ENCODE measurements at places on chromosomes 11 and 22. TPM values are rescaled to one million over a fixed set of nuclear protein-coding genes. Genes with fewer than 3 reads are reported as not detected.

GRCh38 chr11:16013242-16013641 lies 343.1 kb downstream of the SOX6 start:
- DNase-seq: no peak

DNA sequence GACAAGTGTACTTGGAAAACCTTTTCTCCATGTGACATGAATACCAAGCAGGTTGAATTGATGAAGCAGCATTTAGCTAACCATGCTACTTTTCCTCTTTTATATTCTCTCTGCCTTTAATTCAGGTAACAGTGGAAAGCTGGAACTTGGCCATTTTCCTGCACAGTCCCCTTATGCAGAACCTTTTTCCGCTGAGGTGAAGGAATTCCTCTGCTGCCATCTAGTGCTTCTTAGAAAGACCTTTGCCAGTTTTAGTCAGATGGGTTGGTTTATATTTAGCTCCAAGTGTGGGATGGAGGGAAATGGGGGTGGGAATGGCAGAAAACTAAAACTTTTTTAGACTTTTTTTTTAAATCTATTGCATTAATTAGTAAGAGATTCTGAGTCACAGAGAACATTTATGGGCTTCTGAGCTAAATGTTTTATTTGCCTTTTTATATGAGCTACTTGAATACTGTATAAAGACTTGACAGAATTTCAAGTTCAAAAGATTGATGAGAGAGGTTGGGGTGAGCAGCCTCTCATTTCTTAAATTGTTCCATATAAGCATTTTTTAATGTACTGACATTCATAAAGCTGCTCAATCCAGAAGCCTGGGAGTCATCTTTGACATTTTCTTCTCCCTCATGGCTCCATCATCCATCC lies 153.9 kb upstream of the ZC3H12C start:
- DNase-seq: peak; percentile 55

- DNase-seq: no peak
These were observed 5.3 kb downstream of the OSBP start for GRCh38 chr11:59610289-59610688.

DNA sequence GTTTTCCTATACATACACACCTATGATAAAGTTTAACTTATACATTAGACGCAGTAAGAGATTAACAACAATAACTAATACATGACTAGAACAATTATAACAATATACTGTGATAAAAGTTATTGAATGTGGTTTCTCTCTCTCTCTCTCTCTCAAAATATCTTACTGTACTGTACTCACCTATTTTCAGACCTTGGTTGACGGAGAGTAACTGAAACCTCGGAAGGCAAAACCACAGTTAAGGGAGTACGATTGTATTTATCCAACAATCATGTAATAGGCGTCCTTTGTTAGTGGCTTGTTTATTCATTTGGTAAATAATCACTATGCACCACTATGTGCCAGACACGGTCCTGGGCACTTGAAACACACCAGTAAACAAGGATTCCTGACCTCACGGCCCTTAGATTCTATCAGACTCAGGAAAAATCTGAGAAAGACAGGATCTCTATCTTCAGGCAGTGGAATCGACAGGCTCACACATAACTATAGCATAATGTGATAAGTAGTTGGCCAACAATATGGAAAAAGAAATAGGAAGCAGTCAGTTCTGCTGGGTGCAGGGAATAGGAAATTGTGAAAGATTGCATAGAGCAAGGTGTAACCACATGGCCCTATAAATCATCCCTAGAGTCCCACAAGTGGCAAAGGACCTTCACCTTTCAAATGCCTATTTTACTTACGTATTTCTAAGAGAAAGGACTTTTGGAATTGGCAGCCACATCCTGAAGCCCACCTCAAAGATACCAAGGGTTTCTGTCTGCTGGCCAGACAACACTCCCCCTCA lies 12.0 kb downstream of the ETS1 start:
- no peak for DNase-seq

DNA sequence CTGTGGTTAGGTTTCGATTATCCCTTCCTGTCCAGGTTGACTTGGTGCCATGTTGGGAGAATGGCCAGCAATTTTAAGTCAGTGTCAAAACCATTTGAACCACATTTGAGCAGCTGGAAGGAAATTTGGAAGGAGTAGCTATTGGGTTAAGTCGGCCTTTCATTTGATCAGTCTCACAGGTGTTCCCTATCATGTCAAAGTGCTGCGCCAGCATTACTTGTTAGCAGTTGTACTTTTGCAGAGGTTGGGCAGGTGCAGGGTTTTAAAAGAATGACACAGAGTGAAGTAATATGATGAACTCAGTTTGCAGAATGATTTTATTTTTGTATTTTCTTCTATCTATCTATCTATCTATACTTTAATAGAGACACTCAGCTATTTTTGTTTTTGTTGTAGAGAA lies 6.4 kb upstream of the TYMP start:
- DNase-seq: no peak

GRCh38 chr22:41780746-41781505 lies 19.6 kb upstream of the CCDC134 start:
- DNase-seq: peak; percentile 8

DNA sequence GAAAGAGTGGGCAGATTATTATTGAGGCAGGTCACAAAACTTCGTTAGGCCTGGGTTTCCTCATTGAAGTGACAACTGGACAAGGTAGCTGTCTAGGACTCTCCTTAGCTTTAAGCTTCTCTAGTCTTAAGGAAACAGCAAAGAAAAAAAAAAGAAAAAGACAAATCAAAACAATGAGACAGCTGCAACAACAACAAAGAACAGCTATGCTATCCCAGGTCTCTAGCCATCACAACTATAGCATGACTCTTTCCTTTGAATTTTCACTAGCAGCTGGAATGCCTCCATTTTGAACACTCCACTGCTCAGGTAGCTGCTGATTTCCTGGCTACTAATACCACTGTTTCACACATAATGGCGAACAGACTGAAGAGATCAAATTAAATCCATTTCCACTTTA lies 302.4 kb upstream of the SORL1-AS1 start:
- DNase-seq: no peak

DNA sequence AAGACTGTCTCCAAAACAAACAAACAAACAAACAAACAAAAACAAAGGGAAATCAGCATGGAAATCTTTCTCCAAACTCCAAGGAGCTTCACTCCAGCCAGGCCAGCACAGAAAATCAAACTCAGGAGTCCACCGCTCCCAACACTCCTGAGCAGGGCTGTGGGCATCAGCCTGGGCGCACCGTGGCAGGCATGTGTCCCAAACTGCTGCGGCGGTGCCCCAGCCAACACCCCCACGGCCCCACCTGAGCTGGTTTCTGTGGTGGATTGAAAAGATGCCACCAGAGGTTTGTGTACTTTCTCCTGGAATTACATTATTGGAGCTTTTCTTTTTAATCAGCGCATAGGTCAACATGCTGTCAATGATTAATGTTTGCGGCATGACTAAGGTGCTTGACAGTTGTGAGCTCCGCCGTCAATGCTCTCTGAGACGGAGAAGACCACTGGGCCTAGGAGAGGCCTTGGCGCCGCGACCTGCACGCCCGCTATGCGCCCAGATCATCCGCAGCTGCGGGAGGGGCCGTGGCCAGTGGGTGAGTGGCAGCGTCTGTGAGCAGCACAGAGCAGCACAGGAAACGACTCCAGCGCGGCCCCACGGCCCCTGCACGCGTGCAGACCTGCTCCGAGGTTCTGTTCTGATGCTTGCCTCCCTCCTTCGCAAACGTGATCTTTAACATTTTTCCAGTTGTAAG lies 18.1 kb downstream of the DRD4 start:
- DNase-seq: no peak

GRCh38 chr11:70397336-70397982 lies 870 bp upstream of the CTTN start:
- DNase-seq: peak; percentile 13

DNA sequence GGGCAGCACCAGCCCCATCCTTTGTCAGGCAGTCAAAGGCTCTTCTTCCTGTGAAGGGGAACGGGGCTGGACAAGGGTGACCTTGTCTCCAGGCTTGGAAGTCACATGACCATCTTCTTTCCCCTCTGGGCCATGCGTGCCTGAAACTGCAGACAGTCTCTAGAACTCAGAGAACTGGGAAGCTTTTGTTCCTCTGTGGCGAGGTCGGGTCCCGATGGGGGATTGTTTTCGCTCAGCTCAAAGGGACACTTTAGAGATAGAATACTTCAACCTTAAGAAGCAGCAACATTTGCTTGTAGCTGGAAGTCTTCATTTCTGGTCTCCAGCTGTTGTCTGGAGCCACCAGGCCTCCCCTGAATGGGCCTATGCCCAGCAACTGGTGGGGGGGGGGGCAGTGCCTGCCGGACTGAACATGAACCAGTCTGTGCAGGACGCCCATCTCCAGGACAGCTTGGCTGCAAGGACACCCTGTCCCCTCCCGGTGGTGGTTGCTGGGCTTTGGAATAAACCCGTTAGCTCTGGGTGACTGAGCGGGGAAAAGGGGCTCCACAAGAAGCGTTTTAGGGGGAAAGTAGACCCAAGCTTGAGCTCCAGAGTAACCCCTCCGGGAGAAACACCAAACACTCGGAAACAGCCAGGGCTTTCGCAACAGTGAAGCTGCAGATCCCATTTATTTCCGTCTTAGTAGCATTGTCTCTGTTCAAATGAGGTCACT lies 55.7 kb upstream of the EMID1 start:
- DNase-seq: peak; percentile 39

- no peak for DNase-seq
These were observed 24.1 kb downstream of the PTPRJ start for GRCh38 chr11:48004456-48004855.

DNA sequence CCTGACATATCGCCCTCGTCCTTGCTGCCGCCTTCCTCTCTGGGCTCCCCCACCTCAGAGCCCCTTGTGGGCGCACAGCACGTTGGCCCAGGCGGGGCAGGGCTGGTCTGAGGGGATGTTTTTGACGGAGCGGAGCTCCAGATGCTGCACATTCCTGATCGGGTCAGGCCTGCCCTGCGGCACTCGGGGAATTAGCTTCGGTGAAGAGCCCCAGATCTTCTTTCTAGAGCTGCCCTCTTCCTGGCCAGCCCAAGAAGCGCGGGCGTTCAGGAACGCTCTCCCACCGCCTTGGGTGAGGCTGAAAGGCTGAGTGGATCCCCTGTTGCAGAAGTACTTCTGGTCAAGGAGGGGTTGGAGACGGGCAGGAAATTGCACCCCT lies 12.1 kb downstream of the YPEL4 start:
- DNase-seq: no peak

- DNase-seq: no peak
These were observed 19.7 kb downstream of the P2RX3 start for GRCh38 chr11:57357856-57358255.

DNA sequence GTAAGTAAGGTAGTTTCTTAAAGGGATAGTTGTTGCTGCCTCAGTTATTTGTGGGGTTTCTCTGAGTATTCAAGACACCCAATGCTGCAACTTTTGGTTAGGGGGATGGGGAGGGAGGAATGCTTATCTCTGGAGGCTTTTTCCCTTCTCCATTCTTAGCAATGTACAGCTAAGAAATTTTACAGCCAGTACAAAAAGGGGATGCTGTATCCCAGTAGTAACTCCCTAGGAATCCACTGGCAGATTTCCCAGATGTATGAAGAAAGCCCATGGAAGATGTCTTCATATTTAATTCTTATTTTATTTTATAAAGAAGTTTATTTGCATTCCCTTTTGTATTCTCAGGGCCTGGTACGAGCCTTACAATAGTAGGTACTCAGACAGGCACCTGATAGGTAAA lies 154.8 kb downstream of the ENTHD1 start:
- DNase-seq: no peak

DNA sequence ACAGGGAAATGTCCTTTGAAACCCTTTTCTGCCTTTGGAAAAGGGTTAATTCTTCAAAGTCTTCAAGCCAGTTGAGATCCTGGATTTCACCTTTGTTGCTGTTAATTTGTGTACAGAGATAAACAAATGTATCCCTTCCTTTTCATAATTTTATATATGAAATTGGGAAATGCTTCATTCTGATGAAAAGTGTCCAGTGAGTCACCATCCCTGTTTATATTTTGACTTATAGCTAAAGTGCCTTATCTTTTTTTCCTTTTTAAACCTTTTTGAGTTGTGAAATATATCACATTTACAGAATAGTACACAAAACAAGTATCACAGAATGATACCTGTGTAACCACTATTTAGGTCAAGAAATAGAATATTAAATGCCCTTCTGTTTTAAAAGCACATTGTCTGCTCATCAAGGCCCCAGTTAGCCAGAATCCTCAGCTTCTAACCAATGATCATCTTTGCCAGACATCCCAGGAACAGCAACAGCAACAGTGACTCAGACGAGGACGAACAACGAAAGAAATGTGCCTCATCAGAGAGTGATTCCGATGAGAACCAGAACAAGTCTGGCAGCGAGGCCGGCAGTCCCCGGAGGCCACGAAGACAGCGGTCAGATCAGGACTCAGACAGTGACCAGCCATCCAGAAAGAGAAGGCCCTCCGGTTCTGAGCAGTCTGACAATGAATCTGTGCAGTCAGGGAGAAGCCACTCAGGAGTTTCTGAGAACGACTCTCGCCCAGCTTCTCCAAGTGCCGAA lies 27.3 kb downstream of the CTR9 start:
- DNase-seq: no peak

- DNase-seq: no peak
These were observed 6.7 kb downstream of the CENPM start for GRCh38 chr22:41939981-41940831.

DNA sequence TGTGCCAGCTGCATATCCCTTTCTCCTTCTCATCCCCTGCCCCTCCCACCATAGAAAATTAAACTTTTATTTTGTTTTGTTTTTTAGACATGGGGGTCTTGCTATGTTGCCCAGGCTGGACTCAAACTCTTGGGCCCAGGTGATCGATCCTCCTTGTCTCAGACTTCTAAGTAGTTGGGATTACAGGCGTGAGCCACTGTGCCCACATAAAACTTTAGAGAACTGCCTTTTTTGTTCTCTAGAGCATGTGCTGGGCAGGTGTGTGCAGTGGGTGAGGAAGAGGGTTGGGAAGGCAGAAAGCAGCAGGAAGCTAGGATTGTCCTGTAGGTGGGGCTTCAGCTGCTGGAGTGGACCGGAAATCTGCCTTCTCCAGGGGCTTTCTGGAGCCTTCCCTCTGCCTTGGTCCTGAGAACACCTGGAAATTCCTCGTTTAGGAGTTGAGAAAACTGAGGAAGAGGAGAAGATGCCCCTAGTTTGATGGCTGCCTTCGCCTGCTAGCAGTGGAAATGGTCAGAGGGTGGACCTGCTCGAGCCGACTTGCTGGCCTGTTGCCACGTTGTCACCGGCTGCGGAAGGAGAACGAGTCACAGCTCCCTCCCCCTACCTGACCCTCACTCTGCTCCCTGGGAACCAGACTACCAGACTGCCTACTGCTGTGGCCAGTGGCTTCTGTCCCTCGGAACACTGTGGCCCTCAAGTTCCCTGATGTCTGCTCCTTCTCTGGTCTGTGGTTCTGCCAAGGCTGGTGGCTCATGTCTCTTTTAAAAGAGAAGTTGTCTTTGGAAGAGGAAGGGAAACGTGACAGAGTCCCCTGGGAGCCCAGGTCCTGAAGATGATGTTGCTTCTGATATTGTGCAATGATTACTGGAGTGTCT lies 4.0 kb downstream of the ST14 start:
- DNase-seq: no peak

SMIM38 gene
- 1.1 TPM for polyA plus RNA-seq

MS4A4A gene
- 13.3 TPM for polyA plus RNA-seq

TP53I11 gene
- polyA plus RNA-seq: 51.3 TPM

CASP1 gene
- polyA plus RNA-seq: 34.6 TPM

FLRT1 gene
- polyA plus RNA-seq: 4.4 TPM

CHID1 gene
- 97.4 TPM for polyA plus RNA-seq

DRD2 gene
- polyA plus RNA-seq: 0.35 TPM

RTN4RL2 gene
- 2.9 TPM for polyA plus RNA-seq
